ENCODE measurements at places on chromosomes 2 and 18.

DNA sequence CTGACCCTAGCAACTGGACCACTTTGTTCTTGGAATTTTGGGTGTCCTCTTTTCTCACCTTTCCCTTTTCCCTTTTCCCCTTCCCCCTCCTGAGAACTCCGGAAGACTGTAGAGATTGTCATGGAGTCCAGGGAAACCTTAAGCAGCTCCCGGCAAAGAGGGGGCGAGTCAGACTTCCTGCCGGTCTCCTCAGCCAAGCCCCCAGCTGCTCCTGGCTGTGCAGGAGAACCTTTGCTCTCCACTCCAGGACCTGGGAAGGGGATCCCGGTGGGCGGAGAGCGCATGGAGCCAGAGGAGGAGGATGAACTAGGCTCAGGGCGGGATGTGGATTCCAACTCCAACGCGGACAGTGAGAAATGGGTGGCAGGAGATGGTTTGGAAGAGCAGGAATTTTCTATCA lies 20.5 kb downstream of the SETBP1 start:
- no peak for DNase-seq

- DNase-seq = no peak
Measured at GRCh38 chr2:43221124-43221762, 5.2 kb downstream of the ZFP36L2 start.

- DNase-seq = no peak
Measured at GRCh38 chr2:121187982-121188411, 97.0 kb downstream of the TFCP2L1 start.

DNA sequence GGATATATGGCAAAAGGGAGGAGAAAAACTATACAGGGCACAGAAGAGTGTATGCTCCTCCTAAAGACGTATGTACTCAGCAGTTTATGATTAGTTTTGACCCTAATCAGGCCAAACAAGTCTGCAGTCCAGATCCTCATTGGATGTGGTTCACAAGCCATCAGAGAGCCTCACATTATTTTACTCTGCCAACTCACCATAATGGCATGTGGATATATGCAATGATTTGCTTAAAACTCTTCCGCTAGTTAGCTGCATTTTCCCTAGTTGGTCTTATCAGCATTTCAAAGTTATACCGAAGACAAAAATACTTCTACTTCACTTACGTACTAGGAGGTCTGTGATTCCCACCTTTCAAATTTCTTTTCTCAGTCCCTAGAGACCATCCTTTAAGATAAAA lies 198.4 kb downstream of the CMPK2 start:
- DNase-seq = no peak

GRCh38 chr2:166084301-166084700 lies 43.5 kb downstream of the SCN1A start:
- no peak for DNase-seq

- DNase-seq = no peak
Measured at GRCh38 chr2:7672027-7672684, 754.9 kb downstream of the RNF144A start.

DNA sequence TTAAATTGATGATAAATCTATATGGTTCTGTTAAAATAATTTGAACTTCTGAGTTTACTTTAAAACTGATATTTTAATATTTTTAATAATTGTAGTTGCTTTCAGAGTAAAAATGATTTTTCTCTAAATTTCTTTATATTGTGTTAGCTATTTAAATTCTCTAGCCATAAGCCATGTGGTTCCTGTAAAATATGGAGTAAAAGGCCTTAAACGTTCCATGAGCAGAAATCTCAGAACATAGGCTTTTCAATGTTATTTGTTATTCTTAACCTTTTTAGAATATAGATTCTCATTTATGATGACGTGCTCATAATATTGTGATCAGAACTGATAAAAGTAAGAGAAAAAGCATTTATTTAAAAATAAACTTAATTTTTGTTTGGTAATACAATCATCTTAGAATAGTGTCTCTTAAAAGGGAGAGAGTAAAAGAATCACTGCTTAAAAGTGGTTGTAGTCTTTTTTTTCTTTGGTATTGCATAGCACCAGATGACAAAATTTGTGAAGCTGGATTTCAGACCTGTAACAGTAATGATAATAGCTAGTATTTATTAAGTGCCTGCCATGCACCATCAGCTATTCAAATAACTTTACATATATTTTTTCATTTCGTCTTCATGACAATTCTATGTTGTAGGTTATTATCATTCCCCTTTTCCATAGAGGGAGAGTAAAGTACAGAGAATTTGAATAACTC lies 2.7 kb downstream of the BMPR2 start:
- no peak for DNase-seq

DNA sequence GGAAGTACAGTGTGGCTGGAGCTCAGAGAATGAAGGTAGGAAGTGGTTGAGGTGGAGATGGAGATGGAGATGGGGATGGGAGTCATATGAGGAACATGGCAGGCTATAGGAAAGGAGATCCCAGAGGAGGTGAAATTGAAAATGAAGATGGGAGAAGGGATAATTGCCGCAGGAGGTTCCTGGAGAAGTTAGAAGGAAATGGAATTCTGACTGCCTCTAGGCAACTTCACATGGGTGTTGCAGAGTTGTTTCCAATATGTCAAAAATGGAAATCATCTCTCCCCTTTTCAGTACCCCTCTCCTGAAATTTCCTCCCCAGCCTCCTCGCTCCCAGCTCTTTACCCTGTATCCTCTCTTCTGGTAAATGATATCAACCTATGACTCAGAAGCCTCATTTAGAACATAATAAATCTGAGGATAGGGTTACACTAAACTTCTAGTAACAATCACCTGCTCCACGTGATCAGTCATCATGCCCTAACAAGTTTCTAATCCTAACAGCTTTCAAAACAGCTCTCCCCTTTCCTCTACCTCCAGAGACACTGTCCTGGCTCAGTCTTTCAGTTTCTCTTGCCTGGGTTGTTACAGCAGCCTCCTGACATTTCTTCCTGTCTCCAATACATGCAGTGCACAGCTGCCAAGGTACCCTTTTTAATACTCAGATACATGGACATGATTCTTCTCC lies 201.9 kb upstream of the RBMS1 start:
- no peak for DNase-seq

DNA sequence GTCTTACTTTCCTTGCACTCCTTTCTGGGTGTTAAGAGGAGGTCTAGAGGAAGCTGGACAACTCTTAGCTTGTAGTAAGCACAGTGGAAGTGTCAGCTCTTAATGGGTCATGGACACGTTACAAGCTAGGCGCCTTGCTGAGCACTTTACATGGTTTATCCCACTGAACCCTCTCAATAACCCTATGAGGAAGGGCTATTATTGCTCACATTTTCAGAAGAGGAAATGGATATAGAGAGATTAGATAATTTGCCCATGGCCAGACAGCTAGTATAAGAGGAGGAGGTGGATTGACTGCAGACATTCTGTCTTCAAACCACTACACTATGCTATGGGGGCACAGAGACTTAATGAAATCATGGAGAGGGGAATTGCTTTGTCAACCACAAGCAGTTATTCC lies 8.3 kb upstream of the IL1RN start:
- no peak for DNase-seq

GRCh38 chr2:151976945-151977353 lies 121.9 kb downstream of the CACNB4 start:
- DNase-seq = no peak

DNA sequence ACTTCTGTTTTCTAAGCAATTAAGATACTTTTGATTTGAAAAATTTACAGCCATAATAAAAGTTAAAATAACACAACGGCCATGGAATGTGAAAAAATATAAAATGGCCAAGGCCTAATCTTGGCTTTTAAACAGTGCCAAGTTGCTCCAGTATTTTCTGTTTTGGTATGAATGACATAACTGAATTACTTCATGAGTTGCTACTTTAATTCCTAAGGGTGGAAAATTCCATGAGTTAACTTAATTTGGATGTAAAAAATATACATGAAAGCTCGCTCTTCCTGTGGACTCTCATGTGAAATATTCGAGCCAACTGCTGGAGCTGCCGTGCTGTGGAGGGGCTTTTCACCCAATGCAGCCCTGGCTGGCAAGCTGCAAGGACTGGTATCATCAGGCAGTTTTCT lies 286.0 kb upstream of the CCDC68 start:
- DNase-seq = no peak

- no peak for DNase-seq
Measured at GRCh38 chr18:3269241-3269913, 7.4 kb downstream of the MYL12B start.

DNA sequence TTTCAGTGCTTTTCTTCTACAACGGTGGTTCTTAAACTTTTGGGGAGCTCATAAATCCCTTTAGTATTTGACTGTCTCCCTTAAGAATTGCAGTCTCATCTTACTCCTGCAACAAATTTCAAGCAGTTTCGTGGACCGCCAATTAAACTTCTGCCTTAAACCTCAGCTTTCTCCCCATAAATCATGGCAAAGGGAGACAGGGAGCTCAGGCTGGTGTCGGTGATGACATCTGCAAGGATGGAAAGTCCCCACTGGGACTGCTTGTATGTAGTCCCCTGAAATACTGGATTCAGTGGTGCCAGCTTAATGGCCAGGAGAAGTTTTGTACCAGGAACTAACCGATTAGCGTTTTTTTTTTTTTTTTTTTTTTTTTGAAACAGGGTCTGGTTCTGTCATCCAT lies 148.7 kb upstream of the ITGA6 start:
- DNase-seq = no peak

DNA sequence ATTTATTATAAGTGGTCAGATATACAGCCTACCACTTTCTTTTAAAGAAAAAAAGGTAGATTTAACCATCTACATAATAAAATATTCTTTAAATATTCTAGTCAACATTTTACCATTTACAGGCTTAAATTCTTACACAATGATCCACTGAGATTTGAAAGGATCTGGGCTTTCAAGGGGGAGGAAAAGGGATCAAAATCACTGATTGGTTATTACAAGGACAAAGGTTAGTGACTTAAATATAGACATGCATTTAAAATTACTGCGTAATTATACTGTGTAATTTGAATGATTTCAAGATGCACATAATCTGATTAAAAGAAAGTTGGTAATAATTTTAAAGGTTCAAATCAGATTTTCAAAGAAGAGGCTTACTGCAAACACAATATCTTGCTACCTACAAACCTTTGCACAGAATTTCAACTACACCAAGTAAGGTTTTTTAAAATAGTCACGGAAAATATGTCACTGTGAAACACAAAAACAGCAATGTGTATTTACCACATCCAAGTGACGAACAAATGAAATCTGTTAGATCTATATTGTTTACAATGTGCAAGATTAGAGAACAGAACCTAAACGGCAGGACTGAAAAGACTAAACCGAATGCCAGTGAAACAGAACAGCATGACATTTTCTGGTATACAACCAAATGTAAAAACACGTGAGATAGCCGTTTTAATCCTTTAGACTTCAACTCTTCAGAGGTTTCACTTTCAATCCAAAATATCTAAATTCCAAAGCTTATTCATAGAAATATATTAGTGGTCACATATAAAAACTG lies 40.8 kb downstream of the RTN4 start:
- DNase-seq = no peak

DNA sequence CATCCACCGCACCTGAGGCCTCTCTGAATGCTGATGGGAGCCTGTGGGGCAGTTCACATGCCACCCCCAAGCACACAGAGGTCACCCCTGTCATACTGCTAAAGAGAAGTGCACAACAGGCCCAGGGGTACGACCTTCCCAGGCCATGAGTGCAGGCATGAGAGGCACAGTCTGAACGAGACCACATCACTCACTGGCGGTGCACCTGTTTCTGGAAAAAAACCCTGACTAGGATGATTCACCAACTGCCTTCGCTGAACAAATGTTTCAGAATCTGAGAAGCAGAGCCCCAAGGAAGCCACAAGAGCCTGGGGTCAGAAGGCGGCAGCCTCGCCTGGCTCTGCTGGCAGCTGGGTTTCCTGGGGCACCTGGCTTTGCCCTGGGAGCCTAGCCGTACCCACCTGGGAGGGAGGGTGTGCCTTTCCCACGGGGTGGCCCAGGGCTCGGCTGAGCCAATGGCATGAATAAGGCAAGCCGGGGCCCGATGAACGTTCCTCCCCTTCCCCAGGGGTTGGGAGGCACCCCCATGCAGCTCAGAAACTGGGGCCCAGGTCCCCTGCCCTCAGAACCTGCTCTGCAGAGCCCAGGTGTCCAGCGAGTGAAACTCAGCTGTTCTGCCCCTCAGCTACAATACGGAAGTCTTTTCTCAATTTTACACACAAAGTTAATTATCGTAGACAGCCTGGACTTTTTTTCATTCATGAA lies 73.8 kb downstream of the HDAC4 start:
- no peak for DNase-seq

DNA sequence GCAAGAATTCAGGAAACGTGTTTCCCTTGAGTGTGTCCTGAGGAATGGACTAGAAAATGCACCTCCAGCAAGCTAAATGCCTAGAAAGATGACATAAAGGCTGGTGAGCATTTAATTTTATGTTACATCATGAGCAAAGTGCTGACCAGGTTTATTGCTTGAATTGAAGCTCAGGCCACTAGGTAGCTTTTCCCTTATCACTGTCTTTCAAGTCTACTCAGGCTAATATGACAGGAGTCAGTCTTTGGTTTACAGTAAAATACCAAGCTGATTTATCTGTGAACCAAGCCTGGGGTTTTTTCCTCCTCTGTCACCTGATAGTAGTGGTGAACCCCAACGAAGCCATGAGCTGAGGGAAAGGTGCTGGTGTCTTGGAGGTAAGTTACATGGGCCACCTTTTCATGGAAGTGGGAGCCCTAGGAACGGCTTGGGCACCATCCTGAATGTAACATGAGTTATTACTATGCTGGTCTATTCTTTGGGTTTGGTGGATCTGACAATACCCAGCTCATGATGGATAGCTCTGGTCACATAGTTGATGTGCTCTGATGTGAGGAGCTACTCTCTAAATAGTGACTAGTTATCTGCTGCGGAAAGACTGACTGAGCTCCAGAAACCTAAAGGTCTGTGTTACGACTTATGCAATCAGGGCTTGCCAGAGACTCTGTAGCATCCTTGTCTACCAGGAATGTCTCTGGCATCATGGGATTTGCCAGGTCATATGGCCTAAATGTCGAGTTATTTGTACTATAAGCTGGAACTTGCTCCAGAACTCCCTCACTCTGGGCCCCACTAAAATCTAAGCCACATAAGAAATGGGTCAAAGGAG lies 39.8 kb downstream of the NUP35 start:
- no peak for DNase-seq

DNA sequence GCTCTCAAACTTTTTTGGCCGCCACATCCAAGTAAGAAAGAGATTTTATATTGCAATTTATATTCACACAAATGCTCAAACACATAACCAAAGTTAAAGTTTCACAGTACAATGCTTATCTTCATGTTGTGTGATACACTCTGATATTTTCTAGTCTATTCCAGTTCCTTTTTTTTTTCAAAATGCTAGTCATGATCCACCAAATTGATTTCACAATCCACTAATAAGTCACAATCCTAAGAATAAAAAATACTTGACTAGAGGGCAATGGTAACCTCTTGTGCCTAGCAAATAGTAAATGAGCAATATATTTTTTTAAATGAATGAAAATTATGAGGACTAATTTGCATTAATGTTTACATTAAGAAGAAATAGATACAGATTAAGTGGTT lies 5.8 kb upstream of the PTPN4 start:
- DNase-seq = no peak

GRCh38 chr2:136122661-136123060 lies 4.7 kb upstream of the CXCR4 start:
- DNase-seq = no peak

Measured in SW 1271 (cell line).